CD4-positive, alpha-beta T cell treated with Interleukin-2 at 100 ng/mL for 4 hours (primary cell): ENCODE measurements at places on chromosomes 3 and 15.

DNA sequence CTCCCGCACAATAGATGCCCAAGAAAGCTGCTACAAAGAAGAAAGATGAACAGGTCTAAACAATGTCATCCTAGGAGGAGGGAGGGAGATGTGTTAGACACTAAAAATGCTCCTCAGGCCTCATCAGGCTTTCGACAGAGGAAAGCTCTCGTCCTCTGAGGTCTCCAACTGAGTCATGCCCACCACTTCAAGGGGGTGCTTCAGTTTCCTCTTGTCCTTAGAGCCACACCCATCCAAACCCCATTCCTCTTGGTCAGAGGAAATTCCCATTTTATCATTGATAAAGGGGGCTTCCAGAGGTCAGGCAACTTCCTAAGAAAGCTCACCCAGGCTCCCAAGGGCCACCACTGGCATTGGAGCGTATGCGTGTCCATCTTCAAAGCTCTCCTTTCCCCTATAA lies 50.1 kb downstream of the HEG1 start:
- no peak for DNase-seq

DNA sequence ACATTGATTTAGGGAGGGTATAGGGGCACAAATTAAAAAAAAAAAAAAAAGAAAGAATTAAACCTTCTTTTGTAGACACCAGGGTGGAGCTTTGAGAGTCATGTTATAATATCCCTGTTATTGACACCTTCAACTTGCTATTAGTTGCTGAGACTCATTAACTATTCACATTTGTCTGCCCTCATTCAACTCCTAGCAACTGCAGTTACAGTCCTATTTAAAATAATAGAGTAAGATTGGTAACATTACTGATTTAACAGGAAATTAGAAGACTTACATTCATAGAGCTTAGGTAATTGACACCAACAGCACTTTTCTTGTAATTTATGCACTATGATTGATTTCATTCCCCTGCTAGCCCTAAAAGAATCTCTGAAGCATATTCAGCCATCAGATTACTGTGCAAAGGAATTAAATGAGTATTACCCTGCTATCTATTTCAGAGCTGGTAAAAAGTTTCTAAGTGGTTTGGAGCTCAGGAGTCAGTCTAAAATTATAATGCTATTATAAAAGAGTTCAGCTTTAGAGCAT lies 148.8 kb upstream of the TBL1XR1 start:
- DNase-seq: peak; percentile 20

GRCh38 chr15:91712286-91712685 lies 141.2 kb upstream of the SLCO3A1 start:
- DNase-seq: no peak

DNA sequence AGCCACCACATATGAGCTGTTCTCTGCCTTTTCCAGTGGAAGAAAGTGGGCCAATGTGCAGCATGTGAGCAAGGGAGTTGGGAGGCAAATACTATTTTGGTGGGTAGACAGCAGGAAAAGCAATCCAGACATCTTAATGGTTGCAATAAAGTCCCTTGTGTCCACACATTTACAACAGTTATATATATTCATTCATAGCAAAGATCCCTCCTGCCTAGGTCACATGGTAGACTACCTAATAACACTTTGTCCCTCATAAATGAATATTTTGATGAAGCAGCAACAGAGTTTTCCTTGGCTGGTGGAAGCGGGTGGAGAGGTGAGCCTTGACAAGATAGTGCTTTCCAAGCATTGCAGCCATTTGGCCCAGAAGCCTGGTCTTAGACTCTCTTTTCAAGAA lies 6.2 kb upstream of the NSMCE3 start:
- DNase-seq: no peak

GRCh38 chr3:49725906-49726681 lies 2.3 kb upstream of the GMPPB start:
- DNase-seq: no peak
